ENCODE measurements at places on chromosomes 3 and 15.

DNA sequence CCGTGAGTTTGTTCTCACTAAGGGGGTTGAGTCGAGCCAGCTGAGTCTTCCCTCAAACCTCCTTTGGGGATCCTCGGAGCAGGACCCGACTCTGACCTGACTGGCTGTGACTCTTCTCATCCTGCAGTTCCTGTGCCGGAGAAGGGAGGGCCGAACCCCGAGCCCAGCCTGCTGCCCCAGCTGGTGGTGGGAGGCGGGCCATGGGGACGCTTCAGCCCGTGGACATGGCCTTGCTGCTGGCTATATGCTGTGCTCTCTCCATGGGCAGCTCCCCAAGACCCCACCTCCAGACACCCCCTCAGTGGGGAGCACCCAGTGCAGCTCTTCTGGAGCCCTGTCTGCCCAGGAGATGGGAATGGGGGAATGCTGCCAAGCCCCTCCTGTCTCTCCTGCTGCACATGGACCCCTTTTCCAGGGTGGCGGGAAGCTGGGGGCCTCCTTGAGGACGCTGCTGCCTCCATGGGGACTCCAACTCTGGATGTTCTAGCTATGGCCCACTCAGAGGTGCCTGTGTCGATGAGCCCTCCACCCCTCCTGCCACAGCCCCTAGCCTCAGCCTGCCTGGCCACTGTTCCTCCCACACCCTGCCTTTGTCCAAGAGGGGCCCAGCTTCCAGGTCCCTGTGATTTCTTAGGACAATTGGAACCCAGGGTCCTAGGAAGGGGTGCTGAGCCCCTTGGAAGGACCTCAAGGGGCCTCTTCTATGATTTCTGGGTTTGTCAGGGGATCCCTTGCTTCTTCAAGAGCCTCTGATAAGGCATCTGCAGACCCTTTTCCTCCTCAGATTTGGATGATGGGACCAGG is 12.8 kb downstream of the C15orf39 start:
- no peak for DNase-seq

DNA sequence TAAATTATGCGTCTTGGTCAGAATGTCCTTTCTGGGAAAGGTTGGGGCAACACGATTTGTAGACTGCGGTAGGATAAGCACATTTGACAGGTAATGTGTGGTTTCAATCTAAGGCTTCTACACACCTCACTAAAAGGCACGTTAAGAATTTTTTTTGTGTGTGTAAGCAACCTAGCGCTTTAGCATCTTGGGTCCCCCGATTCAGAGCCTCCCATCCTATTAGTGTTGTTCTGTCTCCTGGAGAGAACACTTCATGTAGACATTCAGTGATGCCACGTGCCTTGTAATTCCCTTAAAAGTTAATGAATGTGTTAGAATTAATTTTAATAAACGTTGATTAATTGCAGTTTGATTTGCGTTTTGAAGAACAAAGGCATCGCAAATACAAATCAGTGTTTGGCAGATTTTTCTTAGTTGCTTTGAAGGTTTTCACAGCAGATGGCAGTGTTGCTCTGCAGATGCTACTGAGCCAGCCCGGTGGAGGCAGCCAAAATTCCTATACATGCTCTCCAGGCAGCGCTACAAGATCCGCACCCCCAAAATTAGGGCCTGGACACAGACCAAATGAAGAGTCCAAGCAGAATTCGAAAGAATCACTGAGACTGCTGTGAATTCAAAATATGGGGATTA is 63.5 kb downstream of the OTOL1 start:
- DNase-seq: no peak

- DNase-seq: no peak
Measured at GRCh38 chr3:184379358-184380184, at the start of gene CHRD. Gene CHRD, plus strand, starts transcription at chr3:184380054. Its CDS starts 265 bp downstream, at chr3:184380319.

DNA sequence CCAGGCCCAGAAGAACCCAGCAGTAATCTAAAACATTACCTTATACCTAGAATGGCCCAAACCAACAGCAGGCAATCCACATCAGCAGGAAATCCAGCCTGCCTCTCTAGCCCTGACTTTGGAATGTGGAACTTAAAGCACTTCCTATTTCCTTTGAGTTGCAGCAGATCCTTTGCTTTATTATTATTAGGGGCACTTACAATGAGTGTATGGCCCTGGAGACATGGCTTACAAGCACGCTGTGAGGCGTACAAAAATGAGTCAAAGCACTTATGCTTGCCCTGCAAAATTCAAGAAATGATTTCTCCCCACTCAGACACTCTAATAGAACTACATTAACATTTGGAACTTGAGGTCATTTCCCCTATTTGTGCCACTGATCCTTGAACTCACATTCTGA is 9.5 kb upstream of the KNSTRN start:
- DNase-seq: no peak

Measured in GM18507 (cell line).